ENCODE measurements at places on chromosomes 6 and 20.

DNA sequence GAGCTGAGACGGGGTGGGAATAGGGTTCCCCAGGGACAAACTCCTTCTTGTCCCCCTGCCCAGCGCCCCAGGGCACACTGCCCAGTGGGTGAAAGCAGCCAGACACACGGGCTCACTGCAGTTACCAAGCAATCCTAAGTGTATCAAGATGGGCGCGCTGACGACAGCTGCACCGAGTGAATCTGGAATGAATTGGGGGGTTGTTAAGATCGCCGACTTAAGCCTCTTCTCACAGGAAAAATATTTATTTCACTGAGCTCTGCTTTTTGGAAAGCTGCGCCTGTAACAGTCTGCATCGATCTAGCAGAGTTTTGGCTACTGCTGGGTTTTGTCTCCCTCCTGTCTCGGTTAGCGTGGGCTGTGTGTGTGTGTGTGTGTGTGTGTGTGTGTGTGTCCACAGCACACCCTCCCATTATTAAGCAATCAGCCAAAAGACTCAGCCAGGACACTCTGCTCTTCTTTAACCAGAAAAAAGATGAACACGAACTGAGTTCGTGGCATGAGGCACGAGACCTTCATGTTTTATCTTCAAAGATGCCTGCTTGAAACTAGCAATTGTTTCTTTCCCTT, 35.9 kb downstream of the RIPOR3 start:
- no peak for DNase-seq

DNA sequence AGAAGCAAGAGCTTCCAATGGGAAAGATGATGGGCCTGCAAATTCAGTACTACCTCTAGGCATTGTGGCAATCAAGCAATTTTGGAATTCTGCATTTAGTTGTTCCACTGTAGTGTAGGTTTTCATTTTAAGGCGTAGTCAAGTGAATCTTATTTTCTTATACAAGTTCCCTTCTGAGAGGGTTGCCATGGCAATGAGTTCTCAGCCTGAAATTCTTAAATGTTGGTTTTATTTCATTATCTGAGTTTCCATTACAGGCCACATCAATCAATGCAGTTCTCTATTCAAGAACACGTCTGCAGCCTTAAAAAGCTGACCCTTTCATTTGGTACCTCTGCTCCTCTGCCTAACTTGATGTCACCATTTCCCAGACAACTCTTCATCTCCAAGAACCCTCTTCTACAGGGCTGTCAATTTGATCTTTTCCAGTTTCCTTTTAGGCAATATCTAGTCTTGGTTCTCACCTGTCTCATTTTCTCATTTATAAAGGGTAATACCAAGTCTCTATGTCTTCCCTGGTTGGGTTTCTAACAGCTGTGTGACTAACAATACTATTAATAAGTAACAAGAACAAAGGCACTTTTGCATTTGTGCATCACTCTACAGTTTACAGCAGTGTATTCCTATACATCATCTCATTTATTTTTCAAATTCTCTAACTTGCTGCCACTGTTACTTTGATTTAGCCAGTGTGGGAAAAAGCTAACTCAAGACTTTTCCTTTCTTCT, 898.2 kb upstream of the FLRT3 start:
- no peak for DNase-seq

- no peak for DNase-seq
Measured at GRCh38 chr20:31801508-31801907, 17.6 kb upstream of the MYLK2 start.

DNA sequence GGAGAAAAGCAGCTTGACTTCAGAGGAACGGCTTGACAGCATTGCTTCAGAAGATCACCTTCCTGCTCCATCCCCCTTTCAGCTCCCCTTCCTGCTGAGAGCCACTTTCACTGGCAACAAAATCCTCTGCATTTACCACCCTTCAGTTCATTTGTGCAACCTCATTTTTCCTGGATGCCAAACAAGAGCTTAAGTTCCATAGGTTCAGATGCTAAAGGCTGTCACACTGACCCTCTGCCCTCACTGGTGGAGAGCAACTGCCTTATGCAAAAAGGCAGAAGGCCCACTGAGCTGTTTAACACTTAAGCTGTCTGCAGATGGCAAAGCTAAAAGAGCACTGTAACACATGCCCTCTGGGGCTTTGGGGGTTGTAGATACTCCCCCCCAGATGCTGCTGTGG, 131.2 kb upstream of the SPACA1 start:
- DNase-seq: no peak

GRCh38 chr6:25103603-25104002, 167.8 kb upstream of the RIPOR2 start:
- DNase-seq: no peak

- DNase-seq: no peak
Measured at GRCh38 chr6:52545406-52546119, 31.3 kb downstream of the TRAM2 start.

DNA sequence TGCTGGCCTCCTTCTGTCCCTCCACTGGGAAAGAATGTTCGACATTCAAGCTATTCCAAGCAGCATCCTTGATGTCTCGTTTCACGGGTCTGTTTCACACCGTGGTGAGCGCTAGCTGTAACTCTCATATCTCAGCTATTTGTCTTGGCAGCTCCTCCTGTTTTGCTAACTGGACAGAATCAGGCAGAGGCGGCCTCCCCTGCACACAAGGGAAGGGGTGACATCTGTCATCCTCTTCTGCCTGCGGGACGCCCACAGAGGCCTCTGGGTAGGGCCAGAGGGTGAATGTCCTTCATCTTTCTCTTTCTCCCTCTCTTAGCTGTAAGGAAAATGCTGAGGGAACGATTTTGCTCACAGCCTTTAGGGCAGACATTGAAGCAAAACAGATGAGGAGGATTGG, 232.8 kb upstream of the GMDS start:
- DNase-seq: no peak

GRCh38 chr20:57881466-57882385, 171.9 kb upstream of the PMEPA1 start:
- DNase-seq: no peak

DNA sequence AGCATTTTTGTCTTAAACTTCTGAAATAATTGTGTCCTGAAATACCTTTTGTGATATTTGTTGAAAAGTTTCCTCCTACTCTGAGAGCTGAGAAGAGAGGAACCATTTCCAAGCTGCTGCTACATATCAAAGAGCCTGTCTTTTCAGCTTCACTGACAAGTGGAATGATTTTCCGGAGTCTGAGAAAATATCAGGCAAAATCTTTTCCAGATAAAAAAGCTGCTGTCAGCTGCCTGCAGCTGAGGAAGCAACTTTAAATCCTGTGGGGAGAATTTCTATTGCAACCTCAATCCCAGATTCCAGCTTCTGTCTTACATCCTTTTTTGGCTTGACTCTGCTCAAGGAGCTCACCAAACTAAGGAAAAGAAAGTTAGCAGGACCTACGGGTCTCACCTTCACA, 904.3 kb downstream of the PHF3 start:
- no peak for DNase-seq

- DNase-seq: peak; percentile 58
Measured at GRCh38 chr6:100719883-100720682, 161.0 kb downstream of the ASCC3 start.

GRCh38 chr6:41043151-41043550, 884 bp downstream of the TSPO2 start:
- DNase-seq: no peak

GRCh38 chr6:150606647-150607328, 7.1 kb downstream of the PLEKHG1 start:
- DNase-seq: no peak

GRCh38 chr20:2742934-2743559, 50.5 kb downstream of the EBF4 start:
- DNase-seq: peak; percentile 42

DNA sequence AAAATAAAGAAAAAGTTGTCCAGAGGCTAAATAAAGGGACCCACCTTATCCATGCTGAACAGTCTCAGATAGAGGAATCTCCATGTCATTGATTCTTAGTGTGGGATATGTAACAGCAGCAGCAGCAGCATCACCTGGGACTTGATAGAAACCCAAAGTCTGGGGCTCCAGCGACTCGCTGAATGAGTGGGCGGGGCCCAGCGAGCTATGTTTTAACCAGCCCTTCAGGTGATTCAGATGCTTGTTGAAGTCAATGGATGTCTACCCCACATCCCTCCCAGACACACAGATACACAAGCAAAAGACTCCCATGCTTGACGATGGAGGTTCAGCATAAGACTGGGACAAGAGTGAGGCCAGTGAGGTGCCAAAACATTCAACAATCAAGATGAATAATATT, 298.6 kb downstream of the UBE3D start:
- DNase-seq: no peak

- no peak for DNase-seq
Measured at GRCh38 chr6:28488916-28489365, 26.7 kb downstream of the GPX6 start.

DNA sequence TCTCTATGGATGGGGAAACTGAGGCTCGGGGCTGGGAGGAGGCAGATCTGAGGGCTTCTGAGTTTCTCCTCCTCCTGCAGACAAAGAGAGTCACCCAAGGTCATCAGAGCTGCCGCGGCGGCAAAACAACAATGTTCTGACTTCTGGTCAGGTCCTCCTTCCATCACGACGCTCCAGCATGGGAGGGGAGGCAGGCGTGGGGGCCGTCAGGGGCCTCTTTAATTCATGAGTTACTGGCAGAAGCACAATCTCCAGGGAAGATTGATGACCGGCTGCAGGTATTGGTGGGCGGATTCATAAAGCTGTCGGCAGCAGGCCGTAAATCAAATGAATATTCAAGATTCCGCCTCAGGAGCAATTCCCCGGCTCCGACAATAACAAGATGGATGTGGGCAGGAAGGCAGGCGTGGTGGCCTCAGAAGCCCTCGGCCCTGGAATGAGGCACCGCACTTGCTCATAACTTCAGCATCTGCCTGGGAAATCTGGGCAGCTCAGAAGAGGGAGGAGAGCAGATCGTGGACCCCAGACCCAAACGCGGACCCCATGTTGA, 19.1 kb downstream of the PCK1 start:
- no peak for DNase-seq

DNA sequence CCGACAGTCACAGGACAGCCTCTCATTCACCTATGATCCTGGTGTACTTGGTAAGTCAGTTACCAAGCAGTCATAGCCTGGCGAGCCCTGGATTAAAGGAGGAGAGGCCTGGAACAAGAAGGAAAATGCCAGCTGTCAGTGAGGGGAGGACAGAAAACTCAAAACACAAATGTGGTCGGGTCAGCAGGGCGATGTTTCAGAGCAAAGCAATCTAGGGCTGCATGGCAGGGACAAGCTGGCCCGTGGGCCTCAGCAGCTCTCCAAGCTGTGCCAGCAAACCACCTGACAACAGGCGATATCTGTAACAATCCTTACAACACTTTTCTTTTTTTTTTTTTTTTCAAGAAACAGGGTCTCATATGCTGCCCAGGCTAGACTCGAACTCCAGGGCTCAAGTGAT, 40.3 kb downstream of the MGME1 start:
- DNase-seq: no peak

DNA sequence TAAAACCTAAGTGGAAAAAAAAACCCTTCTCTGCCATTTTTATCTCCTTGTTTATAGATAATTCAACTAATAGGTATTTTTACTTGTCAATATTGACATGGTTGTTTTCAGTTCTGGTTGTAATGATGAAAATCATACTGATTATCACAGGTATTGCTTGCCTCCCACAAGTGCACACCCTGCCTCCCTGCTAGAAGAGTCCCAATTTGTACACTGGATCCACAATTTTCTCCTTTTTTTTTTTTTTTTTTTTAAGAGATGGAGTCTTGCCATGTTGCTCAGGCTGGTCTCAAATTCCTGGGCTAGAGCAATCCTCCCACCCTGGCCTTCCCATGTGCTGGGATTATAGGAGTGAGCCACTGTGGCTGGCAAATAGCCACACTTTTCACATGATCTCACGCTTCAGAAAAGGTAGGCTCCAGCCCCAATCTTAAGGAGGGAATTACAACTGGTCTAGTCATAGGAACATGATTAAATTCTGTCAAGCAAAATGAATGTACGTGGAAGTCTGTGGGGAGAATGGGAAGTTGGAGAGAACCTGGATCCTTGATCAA, 12.3 kb downstream of the DYNLT2 start:
- no peak for DNase-seq

GRCh38 chr6:11298651-11299420, 66.4 kb upstream of the NEDD9 start:
- no peak for DNase-seq

- DNase-seq: peak; percentile 56
Measured at GRCh38 chr6:25971187-25971821, 8.7 kb downstream of the TRIM38 start.

- DNase-seq: no peak
Measured at GRCh38 chr6:119283979-119284545, 65.5 kb downstream of the MAN1A1 start.

DNA sequence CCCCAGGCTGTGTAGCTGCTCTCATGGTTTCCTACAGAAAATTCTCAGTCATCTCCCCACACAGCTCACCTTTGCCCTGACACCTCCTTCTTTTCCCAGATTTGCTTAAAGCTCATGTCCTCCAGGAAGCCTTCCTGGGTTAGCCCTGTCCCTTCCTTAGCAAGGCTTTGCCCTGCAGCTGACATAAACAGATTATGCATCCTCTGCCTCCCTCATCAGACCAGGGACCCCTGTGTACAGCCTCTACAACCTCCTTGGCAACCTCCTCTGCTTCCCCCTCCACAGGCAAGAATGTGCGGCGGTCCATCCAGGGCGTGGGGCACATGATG, 39.8 kb downstream of the UQCC2 start:
- DNase-seq: no peak

GRCh38 chr6:22237526-22237925, 59.3 kb downstream of the PRL start:
- DNase-seq: no peak

Measured in AML-193 (cell line).